Aorta (tissue), 5 donors: ENCODE measurements at places on chromosomes 5 and 9. TPM values are rescaled to one million over a fixed set of nuclear protein-coding genes. Genes with fewer than 3 reads are reported as not detected.

GRCh38 chr9:109780453-109781033, 545 bp downstream of the PALM2AKAP2 start:
- peak overlapping the region; percentile 81 for H3K27ac ChIP-seq
- peaks cover 15% of the 10 kb centered on the region for H3K4me1 ChIP-seq
- H3K4me3 ChIP-seq, result peak overlapping the region; percentile 98
- DNase-seq, result no peak

GRCh38 chr9:107631788-107632187, 142.2 kb upstream of the KLF4 start:
- H3K4me3 ChIP-seq, result no peak overlapping the region
- H3K4me1 ChIP-seq, result no peaks in the 10 kb centered on the region
- DNase-seq, result no peak
- H3K36me3 ChIP-seq, result no peaks in the 10 kb centered on the region

DNA sequence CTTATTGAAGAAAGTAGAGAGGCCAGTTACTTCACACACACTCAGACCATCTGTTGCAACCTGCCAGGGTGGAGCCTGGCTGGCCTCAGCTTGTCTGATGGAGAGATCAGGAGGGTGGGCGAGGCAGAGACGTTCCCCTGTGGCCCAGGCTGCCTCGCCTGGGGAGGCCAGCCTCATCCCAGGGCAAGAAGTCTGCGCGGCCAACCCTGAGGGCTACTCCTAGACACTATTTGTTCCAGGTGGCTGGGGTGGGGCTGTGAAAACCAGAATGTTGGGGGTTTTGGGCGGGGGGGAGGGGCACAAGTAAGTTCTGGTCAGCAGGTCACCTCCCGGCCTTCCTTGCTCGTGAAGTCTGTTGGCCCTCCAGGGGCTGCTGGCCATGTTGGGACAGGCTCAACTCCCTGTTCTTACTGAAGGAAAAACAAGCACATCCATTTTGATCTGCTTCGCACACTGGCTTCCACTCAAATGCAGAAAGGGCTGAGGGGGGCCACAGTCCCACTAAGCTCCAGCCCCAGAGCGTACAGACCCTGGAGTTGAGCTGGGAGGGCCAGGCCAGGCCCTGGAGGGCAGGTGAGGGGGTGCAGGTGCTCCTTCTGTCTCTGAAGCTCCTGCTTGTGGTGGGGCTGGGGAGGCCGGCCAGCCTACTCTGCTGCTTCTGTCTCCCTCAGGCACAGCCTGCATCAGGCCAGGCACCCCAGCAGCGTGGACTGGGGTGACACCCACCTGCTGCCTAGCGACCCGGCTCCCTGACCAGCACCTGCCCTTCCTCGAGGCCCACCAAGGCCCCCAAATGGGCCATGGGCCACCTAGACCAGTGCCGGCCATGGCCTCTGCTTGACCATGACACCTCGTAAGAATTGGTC, 46.6 kb downstream of the SECISBP2 start:
- no peaks in the 10 kb centered on the region for H3K27me3 ChIP-seq
- peak; percentile 38 for DNase-seq
- no peaks in the 10 kb centered on the region for H3K36me3 ChIP-seq
- H3K4me3 ChIP-seq, result no peak overlapping the region

DNA sequence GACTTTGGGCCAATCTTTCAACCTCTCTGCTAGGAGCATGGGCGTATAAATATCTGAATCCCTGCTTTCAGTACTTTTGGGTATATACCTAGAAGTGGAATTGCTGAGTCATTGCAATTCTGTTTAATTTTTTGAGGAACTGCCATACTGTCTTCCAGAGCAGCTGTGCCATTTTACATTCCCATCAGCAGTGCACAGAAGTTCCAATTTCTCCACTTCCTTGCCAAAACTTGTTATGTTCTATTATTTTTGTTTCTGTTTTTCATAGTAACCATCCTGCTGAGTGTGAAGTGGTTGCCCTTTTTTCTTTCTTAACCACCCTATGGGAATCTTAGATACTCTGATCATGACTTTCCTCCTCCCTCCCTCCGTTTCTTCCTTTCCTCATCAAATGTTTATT, 11.1 kb upstream of the CCIN start:
- no peaks in the 10 kb centered on the region for H3K27me3 ChIP-seq
- H3K27ac ChIP-seq, result peak overlapping the region; percentile 28
- no peak for DNase-seq
- H3K4me1 ChIP-seq, result no peaks in the 10 kb centered on the region
- H3K4me3 ChIP-seq, result no peak overlapping the region
- no peaks in the 10 kb centered on the region for H3K36me3 ChIP-seq

DNA sequence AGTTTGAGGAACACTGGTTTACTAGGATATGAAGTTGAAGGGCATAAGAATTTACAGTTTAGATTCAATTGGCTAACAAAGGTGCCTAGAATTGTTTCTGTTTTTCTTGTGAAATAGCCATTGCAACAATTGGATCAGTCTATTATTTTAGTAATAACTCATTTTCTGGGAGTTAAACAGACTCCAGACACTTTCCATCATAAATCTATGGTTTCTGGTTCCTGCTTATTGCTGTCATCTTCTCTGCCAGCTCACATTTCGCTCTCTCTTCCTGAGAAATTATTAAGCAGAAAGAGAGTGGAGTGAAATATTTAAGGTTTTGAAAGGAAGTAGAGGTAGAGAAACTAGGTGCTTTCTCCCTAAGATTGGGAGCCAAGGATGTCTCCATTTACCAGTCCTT, 165.1 kb upstream of the PRR16 start:
- no peaks in the 10 kb centered on the region for H3K27me3 ChIP-seq
- no peak overlapping the region for H3K27ac ChIP-seq
- H3K4me3 ChIP-seq, result no peak overlapping the region
- no peak for DNase-seq
- H3K36me3 ChIP-seq, result no peaks in the 10 kb centered on the region

DNA sequence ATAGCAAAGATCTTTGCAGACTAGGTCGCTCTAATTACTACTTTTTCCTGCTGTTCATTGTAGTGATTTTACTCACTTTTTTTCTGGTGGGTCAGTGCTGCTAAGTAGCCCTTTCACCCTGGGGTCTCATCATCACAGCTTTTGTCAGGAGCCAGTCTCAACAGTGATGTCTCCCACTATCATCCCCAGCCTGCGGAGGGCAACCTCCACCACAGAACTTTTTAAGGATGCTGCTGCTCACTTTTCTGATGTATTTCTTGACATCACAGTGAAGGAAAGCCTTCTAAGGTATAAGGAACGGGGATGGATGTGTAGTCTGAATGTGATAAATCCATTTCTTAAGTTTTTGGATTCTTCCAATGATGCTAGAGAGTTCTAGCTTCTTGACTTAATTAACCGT, 242.5 kb upstream of the RIOK2 start:
- H3K27ac ChIP-seq, result no peak overlapping the region
- no peaks in the 10 kb centered on the region for H3K36me3 ChIP-seq
- DNase-seq, result no peak

DNA sequence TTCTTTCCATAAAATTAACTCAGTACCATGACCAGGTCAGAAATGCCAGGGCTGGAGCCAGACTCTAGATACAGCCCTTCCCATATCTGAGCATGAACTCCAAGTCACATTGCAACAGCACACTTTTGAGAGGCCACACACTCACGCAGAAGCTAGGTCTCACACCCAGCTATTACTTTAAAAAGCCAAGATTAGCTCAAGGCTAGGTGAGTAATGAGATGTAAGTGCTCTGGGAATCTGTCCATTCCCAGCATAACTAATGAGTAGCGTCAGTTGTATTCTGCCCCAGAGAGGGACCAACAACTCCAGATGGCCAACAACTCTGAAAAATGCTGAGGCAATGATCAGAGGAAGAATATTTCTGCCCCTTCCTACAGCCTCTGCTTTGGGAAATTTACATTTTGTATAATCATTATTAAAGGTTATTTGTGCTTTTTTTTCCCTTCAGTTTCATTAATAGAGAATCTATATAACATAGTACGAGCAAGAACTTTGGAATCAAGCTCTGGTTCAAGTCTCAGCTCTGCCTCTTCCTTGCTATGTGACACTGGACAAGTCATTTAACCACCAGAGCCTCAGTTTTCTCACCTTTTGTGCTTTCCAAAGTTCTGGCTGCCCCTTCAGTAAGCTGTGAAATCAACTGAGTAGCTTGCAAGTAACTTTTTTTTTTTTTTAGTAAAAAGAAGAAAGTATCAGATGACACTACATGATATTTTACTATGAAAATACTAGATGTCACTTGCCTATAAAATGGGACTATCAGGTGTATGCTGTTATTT, 118.3 kb downstream of the NR6A1 start:
- no peaks in the 10 kb centered on the region for H3K27me3 ChIP-seq
- H3K27ac ChIP-seq, result no peak overlapping the region
- no peaks in the 10 kb centered on the region for H3K36me3 ChIP-seq
- no peak overlapping the region for H3K4me3 ChIP-seq

- DNase-seq, result no peak
- no peaks in the 10 kb centered on the region for H3K27me3 ChIP-seq
- H3K27ac ChIP-seq, result no peak overlapping the region
- no peaks in the 10 kb centered on the region for H3K4me1 ChIP-seq
- no peak overlapping the region for H3K4me3 ChIP-seq
Observed at GRCh38 chr9:133187561-133188005, 21.5 kb downstream of the OBP2B start.

- no peak for DNase-seq
- peaks cover 2% of the 10 kb centered on the region for H3K36me3 ChIP-seq
- no peaks in the 10 kb centered on the region for H3K4me1 ChIP-seq
- H3K4me3 ChIP-seq, result no peak overlapping the region
- no peaks in the 10 kb centered on the region for H3K27me3 ChIP-seq
Observed at GRCh38 chr9:127390248-127390545, 6.8 kb upstream of the SLC2A8 start.

GRCh38 chr5:56974241-56974640, 22.3 kb upstream of the MIER3 start:
- no peaks in the 10 kb centered on the region for H3K36me3 ChIP-seq
- no peak for DNase-seq
- H3K4me1 ChIP-seq, result no peaks in the 10 kb centered on the region

GRCh38 chr5:60458666-60459065, 241.3 kb downstream of the DEPDC1B start:
- no peak overlapping the region for H3K27ac ChIP-seq
- DNase-seq, result no peak
- no peaks in the 10 kb centered on the region for H3K36me3 ChIP-seq
- H3K4me1 ChIP-seq, result no peaks in the 10 kb centered on the region
- no peaks in the 10 kb centered on the region for H3K27me3 ChIP-seq

- H3K36me3 ChIP-seq, result no peaks in the 10 kb centered on the region
- H3K4me3 ChIP-seq, result no peak overlapping the region
- H3K4me1 ChIP-seq, result no peaks in the 10 kb centered on the region
- H3K27ac ChIP-seq, result no peak overlapping the region
- no peaks in the 10 kb centered on the region for H3K27me3 ChIP-seq
- DNase-seq, result no peak
Observed at GRCh38 chr5:156716591-156717380, 133.3 kb upstream of the PPP1R2B start.

GRCh38 chr9:77864211-77864889, 167.3 kb downstream of the GNAQ start:
- no peaks in the 10 kb centered on the region for H3K27me3 ChIP-seq
- no peak overlapping the region for H3K27ac ChIP-seq
- H3K4me3 ChIP-seq, result no peak overlapping the region
- H3K36me3 ChIP-seq, result no peaks in the 10 kb centered on the region
- no peak for DNase-seq
- no peaks in the 10 kb centered on the region for H3K4me1 ChIP-seq

DNA sequence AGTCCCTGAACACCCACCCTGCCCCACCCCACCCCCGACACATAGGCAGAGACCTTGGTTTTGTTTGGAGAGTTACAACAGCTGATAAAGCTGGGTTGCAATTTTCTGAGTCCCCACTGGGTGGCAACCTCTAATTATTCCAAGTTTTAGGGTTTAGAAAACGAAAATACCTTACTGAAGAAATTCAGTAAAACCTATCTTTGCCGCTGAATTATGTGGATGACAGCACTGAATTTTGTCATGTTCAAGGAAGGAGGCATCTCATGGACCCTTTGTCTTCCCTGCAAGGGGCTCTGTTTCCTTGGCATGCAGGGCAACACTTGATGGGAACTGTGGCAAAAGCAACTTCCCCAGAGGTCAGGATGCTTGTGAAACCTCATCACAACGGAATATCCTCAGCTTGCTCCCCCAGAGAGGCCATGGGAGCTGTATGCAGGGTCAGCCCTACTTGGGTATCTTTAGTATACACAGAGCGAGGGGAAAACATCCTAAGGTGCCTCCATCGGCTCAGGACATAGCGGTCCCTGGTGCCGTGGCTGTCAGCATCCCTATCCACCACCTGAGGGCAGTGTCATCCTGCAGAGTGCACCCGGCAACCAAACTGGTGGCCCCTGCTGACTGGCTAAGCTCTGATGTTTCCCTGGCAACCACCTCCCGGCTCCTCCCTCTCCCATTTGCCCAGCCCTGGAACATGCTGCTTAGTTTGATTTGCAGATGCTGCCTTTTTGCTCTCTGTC, 123.1 kb downstream of the RXRA start:
- no peaks in the 10 kb centered on the region for H3K27me3 ChIP-seq
- no peaks in the 10 kb centered on the region for H3K36me3 ChIP-seq
- no peaks in the 10 kb centered on the region for H3K4me1 ChIP-seq
- peak; percentile 95 for DNase-seq
- no peak overlapping the region for H3K4me3 ChIP-seq

DNA sequence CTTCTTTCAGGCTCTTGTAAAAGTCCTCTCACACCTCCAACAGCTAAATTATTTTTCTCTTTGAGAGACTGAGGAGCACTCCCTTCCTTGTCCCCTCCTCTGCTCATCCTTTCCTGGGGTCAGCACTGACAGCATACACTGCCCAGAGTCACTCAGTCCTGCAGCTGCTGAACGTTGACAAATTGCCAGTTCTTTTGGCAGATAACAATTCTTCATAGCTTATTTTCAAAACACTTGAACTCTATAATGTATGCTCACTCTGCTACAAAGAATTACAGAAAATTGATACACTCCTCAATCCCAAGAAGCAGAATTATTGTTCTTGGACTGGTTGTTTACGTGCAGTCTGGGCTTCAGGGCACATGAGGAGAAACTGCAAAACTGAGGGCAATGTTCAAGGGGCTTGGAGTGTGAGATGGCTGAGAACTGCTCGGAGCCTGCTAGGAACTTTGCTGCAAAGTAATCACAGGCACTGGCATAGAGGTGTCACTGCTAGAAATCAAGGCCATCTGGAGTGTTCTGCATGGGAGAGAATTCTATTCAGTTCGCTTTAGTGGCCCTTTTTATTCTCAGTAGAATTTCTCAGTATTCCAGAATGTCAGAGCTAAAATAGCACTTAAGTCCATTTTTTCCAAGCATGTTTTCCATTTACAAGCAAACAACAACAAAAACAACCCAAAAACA, 96.4 kb upstream of the SPOCK1 start:
- H3K36me3 ChIP-seq, result no peaks in the 10 kb centered on the region
- H3K27ac ChIP-seq, result no peak overlapping the region
- no peak for DNase-seq
- H3K4me1 ChIP-seq, result no peaks in the 10 kb centered on the region

- no peak overlapping the region for H3K27ac ChIP-seq
- no peak for DNase-seq
- no peaks in the 10 kb centered on the region for H3K36me3 ChIP-seq
- no peak overlapping the region for H3K4me3 ChIP-seq
Observed at GRCh38 chr9:77997611-77998284, 33.9 kb downstream of the GNAQ start.

- H3K27me3 ChIP-seq, result no peaks in the 10 kb centered on the region
- no peaks in the 10 kb centered on the region for H3K4me1 ChIP-seq
- no peaks in the 10 kb centered on the region for H3K36me3 ChIP-seq
- H3K4me3 ChIP-seq, result no peak overlapping the region
- H3K27ac ChIP-seq, result no peak overlapping the region
Observed at GRCh38 chr5:165631235-165631634, 2125.8 kb downstream of the MAT2B start.

Gene LRRTM2
- 0.36 TPM for total RNA-seq

Gene FOXD4
- not detected for total RNA-seq

Gene PTGER4
- 18.2 TPM for total RNA-seq

Gene FAM163B
- not detected for total RNA-seq

Gene ATP10B
- total RNA-seq, result 0.32 TPM
